ENCODE measurements at places on chromosomes 7 and 10.

DNA sequence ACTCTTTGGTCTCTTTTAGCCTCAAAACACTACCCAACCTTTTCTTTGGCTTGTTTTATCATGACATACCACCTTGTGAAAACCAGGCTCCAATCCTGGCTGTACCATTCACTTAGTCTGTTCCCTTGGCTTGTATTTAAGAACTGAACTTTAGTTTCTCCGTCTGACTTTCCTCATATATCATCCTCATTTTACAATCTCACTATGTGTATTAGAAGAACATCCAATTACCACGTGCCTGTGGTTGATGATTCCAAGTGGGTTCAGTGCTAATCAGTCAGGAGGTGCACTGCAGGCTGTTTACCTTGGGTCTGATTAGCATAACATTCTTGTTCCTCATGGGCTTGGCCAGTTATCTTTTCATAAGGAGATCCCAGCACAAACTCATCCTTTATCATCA, 144.8 kb upstream of the KLF14 start:
- no peak for DNase-seq

- DNase-seq: no peak
Observed at GRCh38 chr10:120586471-120586872, 129.4 kb downstream of the PLPP4 start.

- no peak for DNase-seq
Observed at GRCh38 chr7:148318102-148318811, 272.3 kb upstream of the C7orf33 start.

DNA sequence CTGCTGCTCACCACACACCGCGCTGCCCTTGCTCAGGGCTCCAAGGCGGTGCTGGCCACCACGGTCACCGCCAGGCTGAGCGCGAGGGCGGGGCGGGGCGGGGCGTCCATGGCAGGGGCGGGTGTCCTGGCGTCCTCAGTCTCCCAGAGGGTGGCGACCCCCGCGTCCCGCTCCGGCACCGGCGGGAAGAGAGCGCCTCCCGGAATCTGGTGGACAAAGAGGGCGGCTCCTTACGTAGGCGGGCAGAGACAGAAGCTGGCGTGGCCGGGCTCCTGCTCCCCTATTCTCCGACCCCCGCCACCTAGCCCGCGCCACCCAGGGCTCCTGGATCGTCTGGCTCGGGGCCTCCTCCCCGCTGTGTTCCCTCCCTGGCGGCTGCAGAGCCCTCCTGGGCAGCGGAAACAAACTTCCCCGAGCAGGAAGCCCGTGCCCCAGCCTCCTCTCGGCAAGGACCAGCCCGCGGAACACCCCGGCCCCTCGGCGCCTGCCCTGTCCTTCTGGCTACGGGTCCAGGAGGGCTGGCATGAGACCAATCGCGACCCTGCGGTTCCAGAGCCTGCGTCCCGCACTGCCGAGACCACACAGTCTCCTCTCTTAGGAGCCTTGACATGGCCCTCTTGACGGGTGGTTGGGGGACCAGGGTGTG, 133.8 kb upstream of the ZNF92 start:
- DNase-seq: no peak

GRCh38 chr10:91042069-91042468, 121.2 kb upstream of the ANKRD1 start:
- DNase-seq: no peak

- DNase-seq: no peak
Observed at GRCh38 chr10:50622706-50623662, 772 bp downstream of the SGMS1 start.
